ENCODE measurements at places on chromosomes 5 and 9. TPM values are rescaled to one million over a fixed set of nuclear protein-coding genes. Genes with fewer than 3 reads are reported as not detected.
A peak's percentile ranks its signal among the peaks of the same experiment; 100 is the strongest.

DNA sequence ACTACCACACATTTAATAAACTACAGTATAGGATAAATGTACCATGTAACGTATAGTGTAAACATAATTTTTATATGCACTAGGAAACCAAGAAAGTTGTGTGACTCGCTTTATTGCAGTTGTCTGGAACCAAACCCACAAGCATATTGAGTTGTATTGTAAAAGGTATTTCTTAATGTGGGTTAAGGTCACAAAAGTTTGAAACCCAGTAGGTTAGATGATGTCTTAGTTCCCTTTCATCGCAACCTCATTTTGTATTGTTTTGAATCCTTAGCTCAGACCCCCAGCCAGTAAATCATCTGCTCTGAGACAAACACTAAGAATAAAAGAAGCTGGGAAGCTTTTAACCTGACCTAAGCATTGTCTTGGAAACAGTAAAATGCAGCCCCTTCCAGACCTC is 79.1 kb downstream of the TRIO start:
- no peak overlapping the region for H3K27ac ChIP-seq
- no peak for DNase-seq
- H3K27me3 ChIP-seq: no peaks in the 10 kb centered on the region
- peaks cover 27% of the 10 kb centered on the region for H3K4me1 ChIP-seq
- H3K4me3 ChIP-seq: no peak overlapping the region
- H3K36me3 ChIP-seq: no peaks in the 10 kb centered on the region

DNA sequence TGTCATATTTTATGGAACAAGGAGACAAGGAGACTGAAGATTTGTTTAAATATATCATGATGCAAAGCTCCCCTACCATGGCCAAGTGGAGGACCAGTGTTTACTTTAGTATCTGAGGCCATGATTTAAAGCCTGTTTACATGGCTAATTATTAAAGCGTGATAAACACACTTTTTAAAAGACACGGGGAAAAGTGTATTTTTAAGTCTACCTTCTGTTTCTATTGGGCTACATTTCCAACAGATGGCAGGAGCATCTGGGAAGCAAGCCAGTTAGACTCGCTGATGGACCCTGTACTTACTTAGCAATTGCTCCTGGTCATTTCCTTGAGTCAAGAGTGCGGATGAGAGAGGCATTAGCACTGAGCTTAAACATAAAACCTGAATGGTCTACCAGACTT is 480.3 kb upstream of the SEMA6A start:
- H3K27me3 ChIP-seq: no peaks in the 10 kb centered on the region
- no peaks in the 10 kb centered on the region for H3K36me3 ChIP-seq
- DNase-seq: no peak
- no peaks in the 10 kb centered on the region for H3K4me1 ChIP-seq
- H3K4me3 ChIP-seq: no peak overlapping the region
- H3K27ac ChIP-seq: no peak overlapping the region

GRCh38 chr5:112551419-112552032 is 132.4 kb upstream of the EPB41L4A start:
- DNase-seq: peak; percentile 76
- H3K27ac ChIP-seq: no peak overlapping the region
- no peaks in the 10 kb centered on the region for H3K36me3 ChIP-seq
- no peak overlapping the region for H3K4me3 ChIP-seq

DDX4 gene
- total RNA-seq: not detected

SPINK6 gene
- not detected for total RNA-seq

VLDLR gene
- total RNA-seq: 1.4 TPM

- no peak for DNase-seq
- H3K27ac ChIP-seq: no peak overlapping the region
Observed at GRCh38 chr5:143248822-143249579, 154.5 kb downstream of the NR3C1 start.

ADRB2 gene
- total RNA-seq: 78.9 TPM

OTP gene
- total RNA-seq: not detected

- no peaks in the 10 kb centered on the region for H3K36me3 ChIP-seq
- DNase-seq: no peak
Observed at GRCh38 chr5:176870110-176870591, 29.0 kb downstream of the HK3 start.

- H3K36me3 ChIP-seq: no peaks in the 10 kb centered on the region
- no peak for DNase-seq
- no peaks in the 10 kb centered on the region for H3K27me3 ChIP-seq
- no peak overlapping the region for H3K4me3 ChIP-seq
Observed at GRCh38 chr9:77956555-77956954, 75.1 kb downstream of the GNAQ start.

Measured in natural killer cell (primary cell).